Diencephalon (tissue), 1 donor: ENCODE measurements at places on chromosomes 3 and 15. TPM values are rescaled to one million over a fixed set of nuclear protein-coding genes. Genes with fewer than 3 reads are reported as not detected.

IL17RC gene
- 4.8 TPM for total RNA-seq

EEF1AKMT4 gene
- 0.92 TPM for total RNA-seq

CHST13 gene
- total RNA-seq: 0.23 TPM

USP50 gene
- total RNA-seq: 1.2 TPM

FANCD2OS gene
- not detected for total RNA-seq

GMPS gene
- 36.7 TPM for total RNA-seq

PRKAR2A gene
- total RNA-seq: 38.8 TPM

CLDN11 gene
- 18.2 TPM for total RNA-seq

CTXND1 gene
- 4.2 TPM for total RNA-seq

SAMMSON gene
- 0.23 TPM for total RNA-seq

MINAR1 gene
- total RNA-seq: 41.8 TPM

MESP1 gene
- 2.5 TPM for total RNA-seq

MUC4 gene
- 0.46 TPM for total RNA-seq

MYL3 gene
- 1.2 TPM for total RNA-seq
